ENCODE measurements at places on chromosomes 1 and 21. TPM values are rescaled to one million over a fixed set of nuclear protein-coding genes. Genes with fewer than 3 reads are reported as not detected.

Gene PGLYRP3
- total RNA-seq = not detected

DNA sequence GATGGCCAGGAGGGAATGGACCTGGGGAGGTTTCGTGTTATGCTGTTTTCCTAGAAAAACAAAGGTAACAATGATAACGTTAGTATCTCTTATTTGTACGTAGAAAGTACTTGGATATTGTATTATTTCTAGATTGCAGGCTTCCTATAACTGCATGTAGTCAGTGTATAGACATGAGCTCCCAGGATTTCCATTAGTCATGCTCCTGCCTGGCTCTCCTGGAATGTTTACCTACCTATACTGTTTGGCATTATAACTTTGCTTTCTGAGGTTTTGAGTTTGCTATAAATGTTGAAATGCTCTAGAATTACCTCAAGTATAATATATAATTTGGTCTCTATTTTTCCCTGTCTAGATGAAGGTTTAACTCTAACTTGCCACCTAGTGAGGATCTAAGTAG is 66.1 kb downstream of the TTC3 start:
- DNase-seq = no peak

Gene GJA8
- total RNA-seq = not detected

DNA sequence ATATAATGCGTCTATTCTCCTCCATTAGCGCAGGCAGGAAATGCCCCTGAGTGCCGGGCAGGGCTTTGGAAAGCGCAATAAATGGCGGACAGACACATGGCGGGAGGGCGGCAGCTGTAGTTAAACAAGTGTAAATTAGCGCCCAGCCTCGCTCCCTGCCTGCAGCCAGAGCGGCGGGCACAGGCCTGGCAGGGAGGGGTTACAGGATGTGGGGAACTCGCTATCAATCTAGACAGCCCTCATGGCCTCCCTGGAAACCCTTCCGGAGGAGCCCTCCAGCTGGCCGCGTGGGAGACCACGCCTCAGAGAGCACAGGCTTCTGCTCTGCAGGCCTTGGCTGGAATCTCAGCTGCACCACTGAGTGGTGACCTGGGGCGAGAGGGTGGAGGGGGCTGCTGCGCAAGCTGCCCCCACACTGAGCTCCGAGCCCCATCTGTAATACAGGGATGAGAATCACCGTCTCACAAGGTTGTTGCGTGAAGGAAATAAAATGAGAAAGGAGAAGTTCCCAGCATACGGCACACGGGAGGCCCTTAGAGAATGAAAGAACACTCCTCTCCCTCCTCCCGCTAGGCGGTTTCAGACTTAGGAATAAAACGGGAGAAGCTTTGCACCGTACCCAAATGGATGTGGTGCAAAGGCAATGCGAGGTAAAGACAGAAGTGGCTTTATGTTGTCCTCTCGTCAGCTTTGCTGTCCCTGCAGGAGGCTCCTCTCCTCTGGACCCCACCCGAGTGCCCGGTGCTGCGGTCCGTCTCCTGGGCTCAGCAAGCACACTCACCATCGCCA is 167.2 kb upstream of the POU3F1 start:
- no peak for DNase-seq

Gene TUT4
- 68.1 TPM for total RNA-seq

Gene MAGI3
- total RNA-seq = 14.0 TPM

- DNase-seq = no peak
These were observed 18.5 kb downstream of the WLS start for GRCh38 chr1:68213843-68214242.

GRCh38 chr21:33240404-33240803 is 10.7 kb downstream of the IFNAR2 start:
- DNase-seq = no peak

DNA sequence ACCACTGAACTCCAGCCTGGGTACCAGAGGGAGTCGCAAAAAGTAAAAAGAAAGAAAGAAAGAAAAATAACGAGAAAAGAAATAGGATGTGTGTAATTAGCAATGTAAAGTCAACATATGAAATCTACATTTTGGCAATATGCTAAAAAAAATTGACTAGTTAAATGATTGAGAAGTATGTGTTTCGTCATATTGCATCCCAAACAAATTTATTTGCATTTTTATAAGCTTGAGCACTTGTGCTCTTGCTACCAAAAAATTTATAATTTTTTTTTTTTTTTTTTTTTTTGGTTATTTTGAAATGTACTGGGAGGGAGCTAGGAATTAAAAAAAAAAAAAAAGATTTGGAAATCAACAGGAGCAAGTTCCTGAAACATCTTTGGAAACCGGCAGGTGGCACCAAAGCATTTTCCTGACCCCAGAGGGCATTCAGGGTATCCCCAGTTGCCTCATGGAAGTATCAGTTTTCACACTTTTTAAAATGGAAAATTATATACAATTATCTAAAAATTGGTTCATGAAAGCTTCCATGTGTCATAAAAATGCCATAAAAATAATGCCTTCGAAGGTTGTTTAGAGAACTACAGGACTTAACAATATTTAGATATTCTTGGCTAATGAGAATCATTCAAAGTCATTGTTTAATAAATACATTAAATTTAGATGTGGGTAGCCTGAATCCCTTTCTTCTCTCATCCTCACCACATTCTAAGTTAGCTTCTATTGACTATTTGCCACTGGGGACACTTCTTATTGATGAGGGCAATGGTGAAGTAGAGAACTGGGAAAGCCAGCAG is 4.8 kb upstream of the HEATR1 start:
- DNase-seq = no peak

DNA sequence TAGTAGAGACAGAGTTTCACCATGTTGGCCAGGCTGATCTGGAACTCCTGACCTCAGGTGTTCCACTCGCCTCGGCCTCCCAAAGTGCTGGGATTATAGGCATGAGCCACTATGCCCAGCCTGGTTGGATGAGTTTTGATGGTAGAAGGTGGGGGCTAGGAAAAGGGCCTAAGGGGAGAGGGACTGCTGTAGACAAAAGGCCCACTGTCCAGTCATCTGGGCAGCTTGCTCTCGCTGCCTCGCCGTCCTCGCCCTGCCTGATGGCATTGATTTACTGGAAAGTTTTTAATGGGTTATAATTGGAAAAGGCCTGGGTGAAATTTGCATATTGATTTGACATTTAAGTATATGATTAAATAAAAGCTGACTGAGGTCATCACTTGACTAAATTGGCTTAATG is 175.1 kb upstream of the CSF3R start:
- no peak for DNase-seq

- DNase-seq = no peak
These were observed 50.8 kb downstream of the PIK3R3 start for GRCh38 chr1:46081619-46082018.

DNA sequence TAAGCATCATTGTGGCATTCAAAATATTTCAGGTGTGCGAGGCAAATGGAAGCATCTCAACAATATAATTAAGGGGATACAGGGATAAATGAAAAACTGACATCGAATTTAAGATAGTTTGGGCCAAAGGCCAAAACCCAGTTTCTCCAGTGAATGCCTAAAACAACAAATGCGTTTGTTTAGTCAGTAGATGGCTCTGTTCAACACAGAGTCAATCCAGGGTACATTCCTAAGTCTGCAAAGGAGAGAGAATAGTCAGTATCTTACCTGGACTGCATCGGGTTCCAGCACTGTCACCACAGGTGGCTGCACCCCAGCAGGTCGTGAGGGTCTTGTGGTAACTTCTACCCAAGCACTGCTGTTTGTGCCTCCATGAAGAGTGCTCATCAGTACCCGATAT is 321.1 kb downstream of the KCTD3 start:
- DNase-seq = no peak

Gene CLIC6
- total RNA-seq = 0.08 TPM

GRCh38 chr1:156668801-156669637 is 8.2 kb downstream of the NES start:
- DNase-seq = no peak

Gene GPR89A
- total RNA-seq = 25.6 TPM

- no peak for DNase-seq
These were observed 22.0 kb downstream of the CCN1 start for GRCh38 chr1:85602571-85602970.

- no peak for DNase-seq
These were observed 441.6 kb downstream of the SIPA1L2 start for GRCh38 chr1:232188318-232188717.

Gene RUNX3
- total RNA-seq = 177 TPM

- no peak for DNase-seq
These were observed 43.1 kb downstream of the AGPAT3 start for GRCh38 chr21:43908167-43908566.

Gene HES3
- not detected for total RNA-seq

Gene LCE1A
- total RNA-seq = not detected

DNA sequence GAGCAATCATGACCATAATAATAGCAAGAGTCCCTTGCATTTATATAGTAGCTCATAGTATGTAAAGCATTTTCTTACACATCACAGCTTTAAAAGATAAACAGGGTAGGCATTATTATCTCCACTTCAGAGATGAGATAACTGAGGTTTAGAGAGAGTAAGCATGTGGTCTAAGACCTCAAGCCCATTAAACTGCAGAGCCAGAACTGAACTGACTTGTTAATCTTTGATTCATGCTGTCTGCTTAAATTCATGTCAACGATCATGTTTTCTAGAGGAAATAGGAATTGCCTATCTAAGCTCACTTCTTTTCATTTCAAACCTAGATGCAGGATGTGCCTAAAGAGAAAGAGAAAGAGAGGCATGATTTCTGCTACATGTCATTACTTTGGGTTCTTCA is 524.8 kb downstream of the PTPRC start:
- no peak for DNase-seq

GRCh38 chr1:202274611-202275010 is 67.1 kb downstream of the UBE2T start:
- DNase-seq = peak; percentile 58

- DNase-seq = no peak
These were observed 47.1 kb downstream of the COL6A1 start for GRCh38 chr21:46028573-46029091.

GRCh38 chr1:51484591-51484990 is 34.5 kb downstream of the EPS15 start:
- no peak for DNase-seq

GRCh38 chr1:84356881-84357280 is 41.4 kb upstream of the DNASE2B start:
- DNase-seq = no peak

- DNase-seq = no peak
These were observed 56.8 kb downstream of the PLD5 start for GRCh38 chr1:242467556-242468145.

- DNase-seq = no peak
These were observed 26.5 kb downstream of the SFT2D2 start for GRCh38 chr1:168252204-168252733.

DNA sequence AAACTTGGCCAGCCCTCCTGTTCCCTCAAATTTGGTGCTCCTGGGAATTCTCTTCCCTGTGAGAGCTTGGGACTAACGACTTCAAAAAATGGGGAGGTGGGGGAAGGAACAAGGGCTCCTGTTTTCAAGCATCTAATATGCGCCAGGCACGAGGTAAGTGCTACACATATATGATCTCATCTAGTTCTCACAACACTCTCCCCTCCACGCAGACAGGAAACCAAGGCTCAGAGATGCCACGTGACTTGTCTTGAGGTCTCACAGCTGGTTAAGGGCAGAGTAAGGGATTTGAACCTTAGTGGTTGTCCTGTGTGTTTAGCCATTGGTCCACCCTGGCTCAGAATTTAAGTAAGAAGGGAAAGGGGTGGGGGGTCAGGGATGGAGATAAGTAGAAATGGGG is 125.9 kb downstream of the DMRTB1 start:
- peak; percentile 66 for DNase-seq

Gene TMPRSS3
- total RNA-seq = 24.8 TPM
